ENCODE measurements at places on chromosomes 5 and 9.

DNA sequence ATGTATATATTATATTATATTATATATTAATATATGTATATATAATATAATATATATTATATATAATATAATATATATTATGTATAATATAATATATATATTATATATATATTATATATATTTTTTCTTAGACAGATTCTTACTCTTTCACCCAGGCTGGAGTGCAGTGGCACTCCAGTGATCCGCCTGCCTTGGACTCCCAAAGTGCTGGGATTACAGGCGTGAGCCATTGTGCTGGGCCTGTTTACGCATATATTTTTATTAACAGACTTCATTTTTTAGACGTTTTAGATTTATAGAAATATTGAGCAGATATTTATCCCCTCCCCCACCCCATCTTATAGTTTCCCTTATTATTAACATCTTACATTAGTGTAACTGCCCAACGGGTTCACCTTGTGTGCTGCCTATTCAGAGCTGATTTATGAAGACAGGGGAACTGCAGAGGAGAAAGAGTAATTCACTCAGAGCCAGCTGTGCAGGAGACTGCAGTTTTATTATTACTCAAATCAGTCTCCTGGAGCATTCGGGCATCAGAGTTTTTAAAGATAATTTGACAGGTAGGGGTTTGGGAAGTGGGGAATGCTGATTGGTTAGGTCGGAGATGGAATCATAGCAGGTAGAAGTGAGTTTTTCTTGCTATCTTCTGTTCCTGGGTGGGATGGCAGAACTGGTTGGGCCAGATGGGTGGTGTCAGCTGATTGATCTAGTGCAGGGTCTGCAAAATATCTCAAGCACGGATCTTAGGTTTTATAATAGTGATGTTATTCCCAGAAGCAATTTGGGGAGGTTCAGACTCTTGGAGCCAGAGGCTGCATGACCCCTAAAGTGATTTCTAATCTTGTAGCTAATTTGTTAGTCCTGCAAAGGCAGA lies 93.4 kb downstream of the UNC13B start:
- DNase-seq = no peak

GRCh38 chr5:32498484-32498883 lies 53.9 kb upstream of the ZFR start:
- no peak for DNase-seq

- DNase-seq = no peak
Observed at GRCh38 chr5:117863586-117864296, 1124.6 kb downstream of the DTWD2 start.

- DNase-seq = no peak
Observed at GRCh38 chr9:112207451-112207850, 32.4 kb upstream of the SUSD1 start.

DNA sequence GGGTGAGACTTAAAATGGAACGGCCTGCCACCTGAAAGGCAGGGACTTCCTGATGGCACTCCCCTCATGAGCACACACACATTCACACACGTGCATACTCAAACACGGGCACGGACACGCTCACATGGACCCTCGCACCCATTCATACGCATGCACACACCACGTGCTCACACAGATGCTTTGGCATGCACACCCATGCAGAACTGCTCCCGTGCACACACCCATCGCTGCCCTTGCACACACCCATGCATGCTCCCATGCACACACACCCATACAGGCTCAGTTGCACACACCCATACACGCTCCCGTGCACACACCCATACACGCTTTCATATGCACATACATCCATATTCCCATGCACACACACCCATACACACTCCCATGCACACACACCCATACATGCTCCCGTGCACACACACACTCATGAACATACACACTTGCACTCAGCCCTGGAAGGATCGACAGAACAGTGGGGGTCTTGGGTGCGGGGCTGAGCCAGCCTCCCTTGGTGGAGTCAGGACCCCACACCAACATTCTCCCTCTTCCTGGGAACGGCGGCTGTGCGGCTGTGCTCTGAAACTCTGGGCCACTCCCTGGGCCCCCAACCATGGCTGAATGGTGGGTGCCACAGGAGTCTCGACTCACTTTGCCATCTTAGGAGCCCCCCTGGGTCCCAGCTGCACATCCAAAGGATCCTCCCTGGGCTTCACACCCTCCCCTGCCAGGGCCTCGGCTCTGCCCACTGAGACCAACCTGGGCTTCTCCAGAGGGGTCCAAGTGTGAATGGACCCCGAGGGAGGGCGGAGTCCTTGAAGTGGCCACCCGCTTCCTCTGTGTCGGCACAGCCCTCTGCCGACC lies 115.2 kb downstream of the RXRA start:
- DNase-seq = no peak

Measured in brain microvascular endothelial cell (primary cell).